ENCODE measurements at places on chromosomes 5 and 9.
A peak's percentile ranks its signal among the peaks of the same experiment; 100 is the strongest.

- DNase-seq = no peak
These were observed 7.8 kb downstream of the YIPF5 start for GRCh38 chr5:144162686-144163085.

DNA sequence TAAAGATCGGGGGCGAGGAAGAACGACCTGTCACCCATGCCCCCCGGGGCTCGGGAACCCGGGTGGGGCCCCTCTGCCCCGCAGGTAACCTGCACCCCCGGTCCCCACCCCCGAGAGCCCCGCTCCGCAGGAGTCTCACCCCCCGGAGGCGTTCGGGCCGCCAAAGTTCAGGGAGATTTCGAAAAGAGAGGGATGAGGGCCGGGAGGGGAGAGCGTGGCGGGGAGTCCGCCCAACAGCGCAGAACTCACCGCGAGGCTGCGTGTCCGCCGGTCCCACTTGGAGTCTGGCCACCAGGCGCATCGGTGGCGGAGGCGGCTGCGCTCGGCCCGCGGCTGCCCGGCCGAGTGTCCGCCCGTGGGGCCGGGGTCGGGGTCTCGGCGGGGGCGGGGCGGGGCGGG is at the start of gene PHF19:
Gene PHF19, minus strand, starts transcription at position 347 of the 399 bp plus-strand sequence. CDS start 2,447 bp downstream, outside the sequence.
- peak; percentile 52 for DNase-seq

DNA sequence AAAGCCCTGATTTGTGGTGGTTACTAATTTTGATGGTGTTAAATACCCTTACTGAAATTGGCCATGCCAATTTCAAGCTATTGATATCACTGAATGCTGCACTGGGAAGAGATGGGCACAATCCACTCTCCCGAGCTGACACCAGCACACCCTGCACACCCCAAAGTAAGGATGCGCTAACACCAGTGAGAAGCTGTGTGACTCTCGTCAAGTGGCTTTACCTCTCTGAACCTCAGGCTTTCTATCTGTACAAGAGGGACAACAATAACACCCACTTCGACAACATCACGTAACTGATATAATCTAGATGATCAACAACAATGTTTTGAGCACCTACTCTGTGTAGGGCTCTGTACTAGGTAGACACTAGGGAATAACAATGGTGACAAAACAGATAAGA is 8.0 kb upstream of the AKNA start:
- DNase-seq = no peak

DNA sequence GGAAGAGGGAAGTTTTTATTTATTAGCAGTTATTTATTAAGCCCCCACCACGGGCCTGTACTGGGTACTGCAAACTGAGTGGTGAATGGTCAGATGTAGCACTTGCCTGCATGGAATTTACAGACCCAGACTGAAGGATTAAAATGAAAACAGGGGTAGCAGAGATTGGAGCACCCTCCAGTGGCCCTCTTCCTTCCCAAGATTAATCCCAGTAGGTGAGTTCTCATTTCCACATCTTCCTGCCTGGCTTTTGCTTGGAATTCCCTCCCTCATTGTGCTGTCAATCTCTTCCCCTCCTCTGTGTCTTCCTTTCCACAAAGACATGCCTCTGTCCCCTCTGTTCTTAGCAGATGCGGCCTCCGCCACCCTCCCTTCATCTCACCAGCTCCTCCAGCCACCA is 39.2 kb downstream of the MVB12B start:
- DNase-seq = no peak

GRCh38 chr5:1161833-1162229 is 39.6 kb upstream of the SLC6A19 start:
- DNase-seq = no peak

DNA sequence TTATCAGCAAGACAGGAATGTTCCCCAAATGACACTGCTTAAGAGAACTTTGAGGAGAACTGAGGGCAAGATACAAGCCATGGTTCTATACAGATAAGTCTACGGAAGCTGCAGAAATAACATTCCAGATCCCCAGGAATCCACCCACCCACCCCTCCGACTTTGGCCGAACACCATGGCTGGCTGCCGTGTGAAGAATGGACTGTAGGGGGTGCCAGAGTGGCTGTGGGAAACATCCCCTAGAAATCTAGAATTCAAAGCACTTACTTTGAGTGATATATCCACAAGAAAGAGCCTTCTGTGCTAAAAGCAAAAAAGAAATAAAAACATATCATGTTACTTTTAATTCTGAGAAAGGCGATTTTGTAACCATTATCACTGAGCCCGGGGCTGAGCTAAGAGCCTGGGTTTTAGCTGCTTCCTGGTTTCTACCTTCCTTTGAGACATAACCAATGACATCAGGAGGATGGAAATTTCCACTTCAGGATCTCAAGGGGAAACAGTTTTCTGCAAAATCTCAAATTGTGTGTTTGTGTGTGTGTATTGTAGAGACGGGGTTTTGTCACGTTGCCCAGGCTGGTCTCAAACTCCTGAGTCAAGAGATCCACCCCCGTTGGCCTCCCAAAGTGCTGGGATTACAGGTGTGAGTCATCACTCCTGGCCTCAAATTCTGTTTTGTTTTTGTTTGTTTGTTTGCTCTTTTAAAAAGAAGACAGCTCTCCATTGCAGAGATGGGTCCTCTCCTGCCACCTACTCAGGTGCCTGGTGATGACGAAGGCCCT is 36.4 kb downstream of the GGTA1 start:
- DNase-seq = peak; percentile 44

DNA sequence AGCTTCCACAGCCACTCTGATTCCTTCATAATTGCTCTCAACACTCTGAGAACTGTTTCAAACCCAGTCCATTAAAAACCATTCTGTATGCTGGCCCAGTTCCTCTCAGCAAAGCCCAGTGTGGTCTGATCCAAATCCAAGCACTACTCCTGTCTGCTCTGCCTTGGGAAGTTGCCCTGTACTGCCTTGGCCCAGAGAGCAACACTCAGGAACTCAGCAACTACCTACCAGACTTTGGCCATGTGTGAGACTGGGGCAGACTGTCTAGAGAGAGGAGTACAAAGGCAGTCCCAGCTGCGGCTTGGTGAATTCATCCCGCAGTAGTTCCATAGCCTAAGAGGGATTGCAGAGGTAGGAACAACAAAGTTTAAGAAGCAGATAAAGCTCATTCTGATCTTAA is 214.4 kb downstream of the MCTP1 start:
- DNase-seq = no peak

DNA sequence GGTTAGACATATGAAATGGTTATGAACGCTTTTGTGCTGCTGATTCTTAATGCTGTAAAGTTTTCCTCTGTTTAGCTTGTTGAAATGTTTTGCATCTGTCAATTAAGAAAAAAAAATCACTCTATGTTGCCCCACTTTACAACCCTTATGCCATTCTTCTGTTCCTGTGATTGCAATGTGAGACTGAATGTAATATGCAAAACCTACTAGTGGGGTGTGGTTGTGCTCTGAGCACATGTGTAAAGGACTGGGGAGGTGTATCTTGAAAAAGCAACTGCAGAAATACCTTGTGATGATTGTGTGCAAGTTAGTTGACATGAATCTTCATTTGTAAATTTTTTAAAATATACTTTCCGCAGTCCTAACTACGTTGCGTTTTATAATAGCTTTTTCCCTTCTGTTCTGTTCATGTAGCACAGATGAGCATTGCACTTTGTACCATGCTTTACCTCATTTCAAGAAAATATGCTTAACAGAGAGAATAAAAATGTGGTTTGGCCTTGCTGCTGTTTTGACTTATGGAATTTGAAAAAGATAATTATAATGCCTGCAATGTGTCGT is 357.0 kb upstream of the PIK3R1 start:
- no peak for DNase-seq

DNA sequence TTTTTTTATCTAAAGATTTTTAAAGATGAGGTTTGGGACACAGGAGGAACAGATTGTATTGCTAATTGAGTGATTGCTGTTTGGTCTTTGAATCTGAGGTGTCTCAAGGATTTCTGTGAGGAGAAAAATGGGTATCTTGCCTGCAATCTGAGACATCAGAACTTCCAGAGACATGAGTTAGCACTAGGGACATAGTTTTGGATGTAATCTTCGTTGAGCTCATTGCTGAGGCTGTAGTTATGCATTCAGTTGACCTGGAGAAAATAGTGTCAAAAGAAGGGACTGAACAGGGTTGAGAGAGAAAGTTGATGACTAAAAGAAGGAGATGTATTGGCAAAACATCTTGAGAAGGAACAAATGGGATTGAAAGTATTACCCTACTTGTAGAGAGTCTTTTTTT is 24.6 kb downstream of the C9orf85 start:
- no peak for DNase-seq

GRCh38 chr9:129485145-129485774 is 135.6 kb downstream of the C9orf50 start:
- no peak for DNase-seq

DNA sequence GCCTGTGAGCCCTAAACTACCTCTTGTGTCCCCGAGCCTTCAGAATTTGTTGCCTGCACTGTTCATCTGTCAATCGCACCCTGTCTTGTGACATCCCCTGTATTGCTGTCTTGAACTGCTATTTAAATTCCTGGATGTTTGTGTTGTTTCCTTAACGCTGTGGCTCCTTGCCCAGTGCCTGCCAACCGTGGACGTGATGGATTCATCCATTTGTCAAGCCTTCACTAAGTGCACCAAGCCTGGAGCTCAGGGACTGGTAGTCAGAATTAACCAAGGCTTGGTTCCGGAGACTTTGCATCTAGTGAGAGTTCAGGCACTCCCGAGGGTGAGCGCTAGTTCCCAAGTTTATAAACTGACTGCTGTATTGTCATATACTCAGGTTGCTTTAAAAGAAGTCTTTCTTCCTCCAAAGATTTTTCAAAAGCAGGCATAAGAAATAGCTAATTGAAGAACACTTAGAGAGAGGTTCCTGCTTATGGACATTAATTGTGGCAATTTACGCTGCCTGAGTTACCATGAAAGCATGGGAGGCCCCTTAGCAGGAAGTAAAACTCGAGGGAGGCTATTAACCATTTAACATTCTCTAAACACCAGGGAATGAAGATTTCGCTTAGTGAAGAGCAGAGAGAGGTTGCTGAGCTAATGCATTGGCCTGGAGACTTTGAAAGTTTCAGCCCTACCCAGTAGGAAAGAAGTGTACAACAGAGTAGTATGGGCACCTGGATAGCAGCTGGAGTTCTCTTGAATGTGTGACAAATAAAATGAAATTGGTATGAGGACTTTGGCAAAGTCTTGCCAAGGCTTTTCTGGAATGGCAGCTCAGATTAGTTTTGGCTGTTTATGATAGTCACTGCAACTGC is 29.0 kb downstream of the RGS3 start:
- peak; percentile 34 for DNase-seq

GRCh38 chr9:88307136-88307535 is 81.1 kb upstream of the SPIN1 start:
- DNase-seq = no peak

- DNase-seq = no peak
These were observed 6.0 kb upstream of the AQP3 start for GRCh38 chr9:33453286-33453860.

DNA sequence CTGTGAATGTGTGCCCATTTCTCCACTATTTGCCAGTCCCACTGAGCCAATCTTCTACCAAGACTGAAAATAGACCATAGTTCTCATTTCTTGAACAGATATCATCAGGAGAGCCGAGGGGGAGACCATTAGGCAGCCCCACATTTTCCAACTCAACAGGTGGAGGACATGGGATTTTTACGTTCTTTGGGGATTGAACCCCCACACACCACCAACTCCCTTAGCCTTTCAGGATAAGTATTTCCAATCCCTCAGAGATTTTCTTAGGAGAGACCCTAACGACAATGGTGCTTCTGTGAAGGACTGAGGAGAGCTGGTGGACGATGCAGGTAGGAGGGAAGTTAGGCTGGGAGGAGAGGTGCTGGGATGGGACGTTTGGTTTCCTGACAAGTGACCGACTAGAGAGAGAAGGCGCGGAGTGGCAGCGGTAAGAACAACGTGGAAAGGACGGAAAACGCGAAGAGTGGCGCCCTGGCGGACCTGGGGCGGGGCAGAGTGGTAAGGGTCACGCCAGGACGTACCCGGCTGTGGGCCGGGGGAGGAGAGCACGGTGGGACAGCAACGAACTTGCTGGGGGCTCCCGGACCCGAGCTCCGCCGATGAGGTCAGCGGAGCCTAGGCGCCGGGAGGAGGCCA is 681 bp upstream of the CHSY3 start:
- DNase-seq = no peak

DNA sequence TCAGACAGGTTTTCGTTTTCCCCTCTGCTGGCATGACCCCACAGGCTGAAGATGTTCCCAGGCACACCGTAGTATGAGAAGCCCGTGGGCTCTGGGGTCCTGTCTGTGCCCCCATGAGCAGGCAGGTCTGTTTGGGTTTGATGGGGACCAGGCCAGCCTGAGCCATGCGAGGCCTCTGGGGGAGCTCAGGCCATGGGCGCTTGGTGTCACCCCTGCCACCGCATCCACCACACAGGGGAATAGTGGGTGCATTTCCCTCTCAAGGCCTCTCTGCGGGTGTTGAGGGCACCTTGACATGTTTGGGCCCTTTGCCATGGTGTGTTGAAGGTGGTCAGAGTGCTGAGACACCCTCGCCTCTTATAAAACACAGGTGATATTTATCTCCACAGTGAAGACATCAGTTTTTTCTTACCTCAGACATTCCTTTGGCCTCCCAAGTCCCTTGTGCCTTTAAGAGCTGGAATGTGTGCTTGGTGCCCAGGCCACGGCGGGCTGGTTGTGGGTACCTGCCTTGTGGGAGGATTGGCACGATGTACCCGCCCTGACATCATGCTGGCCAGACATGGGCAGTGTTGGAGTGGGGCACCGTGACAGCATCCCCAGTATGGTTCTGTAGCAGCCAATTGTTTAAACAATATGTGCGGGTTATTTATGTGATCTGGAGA is 68.3 kb downstream of the WNK2 start:
- no peak for DNase-seq

GRCh38 chr9:120187758-120188157 is 392.2 kb downstream of the CDK5RAP2 start:
- no peak for DNase-seq

GRCh38 chr9:102038006-102038405 is 299.6 kb upstream of the GRIN3A start:
- DNase-seq = no peak

DNA sequence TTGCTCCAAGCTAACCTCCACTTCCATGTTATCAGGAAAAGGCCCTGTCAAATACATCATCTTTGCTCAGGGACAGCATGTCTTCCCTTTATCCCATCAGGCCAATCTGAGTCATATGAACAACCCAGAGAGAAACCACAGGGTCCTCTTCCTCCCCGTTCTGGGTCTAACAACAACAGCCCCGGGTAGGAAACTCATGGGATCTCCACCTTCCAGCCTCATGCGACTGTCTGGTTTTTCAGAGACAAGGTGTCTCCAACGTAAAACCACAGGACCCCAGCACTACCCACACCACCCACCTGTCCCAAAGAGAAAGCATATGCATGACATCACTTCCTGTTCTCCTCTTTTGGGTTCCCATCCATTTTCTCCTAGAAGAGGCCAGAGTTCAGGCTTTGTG is 217.9 kb downstream of the ENC1 start:
- DNase-seq = no peak

GRCh38 chr5:159788835-159789331 is 127.4 kb upstream of the ADRA1B start:
- no peak for DNase-seq

GRCh38 chr5:172114875-172115422 is 73.1 kb downstream of the STK10 start:
- DNase-seq = no peak
